Stimulated activated CD4-positive, alpha-beta T cell treated with anti-CD3 and anti-CD28 coated beads, TNF-alpha, amount 100 ng/mL, for 48 hours (primary cell): ENCODE measurements at places on chromosomes 12 and 14.

DNA sequence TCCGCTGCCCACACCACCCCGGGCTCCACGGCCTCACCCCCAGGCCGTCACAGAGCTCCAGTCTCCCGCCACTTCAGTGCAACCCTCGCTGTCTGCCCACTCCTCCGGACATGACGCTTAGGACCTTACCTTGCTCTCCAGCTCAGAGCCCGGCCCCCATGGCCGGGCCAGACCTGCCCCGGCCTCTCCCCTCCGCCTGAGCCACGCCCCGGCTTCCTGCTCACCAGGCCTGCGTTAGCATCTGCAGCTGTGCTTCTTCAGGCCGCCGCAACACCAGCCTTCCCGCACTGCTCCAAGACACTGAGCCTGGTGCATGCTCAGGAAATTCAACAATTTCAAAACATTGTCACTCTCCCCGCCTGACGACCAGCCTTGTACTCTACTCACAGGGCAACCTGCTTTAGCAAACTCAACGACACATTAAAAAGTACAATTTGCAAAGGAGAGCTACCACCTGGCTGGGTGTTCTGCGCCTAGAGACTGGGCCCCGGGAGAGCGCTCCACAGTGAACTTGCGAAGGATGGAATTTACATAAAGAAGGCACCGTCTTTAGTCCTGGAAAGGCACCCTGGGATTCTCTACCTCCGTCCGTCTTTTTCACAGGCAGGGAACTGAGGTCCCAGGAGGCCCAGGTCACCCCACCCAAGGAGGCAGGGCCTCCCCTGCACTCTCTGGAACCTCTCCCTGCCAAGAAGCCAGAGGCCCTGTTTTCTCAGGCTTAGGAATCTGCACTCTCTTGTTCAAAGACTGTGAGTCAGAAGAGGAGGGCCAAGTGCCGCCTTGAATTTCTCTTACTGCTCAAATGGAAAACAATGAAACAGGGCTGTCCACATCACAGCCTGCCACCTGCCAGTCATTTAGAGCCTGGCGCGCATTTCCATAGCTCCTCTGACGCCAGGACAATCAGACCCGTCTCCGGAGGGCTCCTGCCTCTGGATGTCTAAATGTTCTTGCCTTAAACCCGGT lies 51.3 kb downstream of the STX2 start:
- DNase-seq = no peak

DNA sequence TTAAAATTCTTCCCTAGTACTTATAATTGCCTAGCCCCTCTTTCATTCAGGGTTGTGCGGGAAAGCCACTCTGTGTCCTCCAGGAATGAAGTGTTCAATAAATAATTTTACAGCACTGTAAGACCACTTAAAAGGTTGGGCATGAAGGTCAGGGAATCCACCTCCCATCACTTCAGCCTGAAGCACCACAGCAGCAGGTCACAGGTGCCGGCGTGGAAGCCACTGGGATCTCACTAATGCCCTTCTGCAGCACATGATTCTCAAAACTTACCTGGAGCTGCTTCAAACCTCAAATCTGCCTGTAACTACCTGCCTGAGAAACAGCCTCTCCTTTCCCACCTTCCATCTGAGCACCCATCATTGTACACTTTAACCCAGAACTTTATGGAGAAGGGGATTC lies 159.5 kb downstream of the ANO4 start:
- no peak for DNase-seq

GRCh38 chr14:95133282-95133681 lies 24.0 kb downstream of the DICER1 start:
- no peak for DNase-seq

DNA sequence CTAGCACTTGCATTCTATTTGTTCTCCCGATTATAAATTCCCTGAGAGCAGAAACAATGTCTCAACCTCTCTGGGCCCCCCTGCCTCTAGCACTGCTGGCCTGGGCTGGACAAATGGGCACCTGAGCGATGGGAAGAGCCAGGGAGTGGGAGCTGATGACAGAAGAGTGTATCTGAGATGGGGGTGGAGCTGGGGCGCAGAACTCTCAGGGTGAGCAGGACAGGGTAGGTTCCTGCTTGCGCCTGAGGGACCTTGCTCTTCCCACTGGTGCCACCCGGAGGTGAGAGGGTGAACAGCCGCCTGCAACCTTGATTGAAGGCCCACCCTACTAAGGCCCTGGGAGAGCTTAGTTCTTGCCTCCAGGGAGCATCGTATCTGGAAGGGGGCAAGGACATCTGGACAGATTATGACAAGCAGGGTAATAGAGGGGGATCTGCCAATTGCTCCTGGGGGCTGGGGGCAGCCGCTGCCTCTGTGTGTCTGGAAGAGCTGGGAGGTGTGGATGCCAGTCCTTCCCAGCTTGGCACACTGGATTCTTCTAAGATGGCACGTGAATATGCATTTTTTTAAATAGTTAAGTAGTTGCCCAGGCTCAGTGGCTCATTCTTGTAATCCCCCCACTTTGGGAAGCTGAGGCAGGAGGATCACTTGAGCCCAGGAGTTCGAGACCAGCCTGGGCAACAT lies 43.0 kb upstream of the TSPAN9 start:
- DNase-seq = peak; percentile 23

- DNase-seq = no peak
These were observed 129.0 kb downstream of the RFLNA start for GRCh38 chr12:124423761-124424515.

DNA sequence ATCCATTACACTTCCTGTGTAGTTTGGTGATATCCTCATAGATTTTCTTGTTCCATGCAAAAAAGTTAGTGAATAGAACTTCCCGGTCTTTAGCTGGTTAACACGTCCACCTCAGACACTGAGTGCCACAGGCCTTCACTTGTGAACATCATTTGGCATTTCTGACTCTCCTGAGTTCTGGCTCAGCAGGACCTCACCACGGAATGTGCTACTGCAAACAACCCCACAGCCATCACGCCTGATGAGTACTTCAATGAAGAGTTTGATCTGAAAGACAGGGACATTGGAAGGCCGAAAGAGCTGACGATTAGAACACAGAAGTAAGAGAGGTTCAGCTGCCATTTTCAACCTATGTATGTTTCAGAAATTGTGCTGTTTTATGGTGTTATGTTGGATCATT lies 20.0 kb downstream of the C12orf76 start:
- DNase-seq = no peak

- no peak for DNase-seq
These were observed 86.1 kb downstream of the SYNE2 start for GRCh38 chr14:63939006-63939270.

- no peak for DNase-seq
These were observed 2.3 kb downstream of the KRT85 start for GRCh38 chr12:52364901-52365489.

DNA sequence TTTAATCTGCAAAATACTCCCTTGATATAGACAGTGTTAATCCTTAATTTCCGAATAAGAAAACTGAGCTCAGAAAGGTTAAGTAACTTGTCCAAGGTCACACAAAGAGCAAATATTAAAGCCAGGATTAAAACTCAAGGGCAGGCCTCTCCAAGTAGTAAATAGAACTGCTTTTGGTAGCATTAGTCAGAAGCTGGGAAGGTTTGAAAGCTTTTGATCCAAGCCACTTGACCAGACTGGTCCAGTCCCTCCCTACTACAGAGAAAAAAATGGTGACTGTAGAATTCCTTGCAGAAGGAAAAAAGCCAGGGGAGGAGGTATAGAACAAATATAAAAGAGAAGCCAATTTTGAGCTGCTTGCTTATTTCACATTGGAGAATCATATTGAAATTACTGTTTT lies 111.5 kb downstream of the NT5DC3 start:
- DNase-seq = no peak

DNA sequence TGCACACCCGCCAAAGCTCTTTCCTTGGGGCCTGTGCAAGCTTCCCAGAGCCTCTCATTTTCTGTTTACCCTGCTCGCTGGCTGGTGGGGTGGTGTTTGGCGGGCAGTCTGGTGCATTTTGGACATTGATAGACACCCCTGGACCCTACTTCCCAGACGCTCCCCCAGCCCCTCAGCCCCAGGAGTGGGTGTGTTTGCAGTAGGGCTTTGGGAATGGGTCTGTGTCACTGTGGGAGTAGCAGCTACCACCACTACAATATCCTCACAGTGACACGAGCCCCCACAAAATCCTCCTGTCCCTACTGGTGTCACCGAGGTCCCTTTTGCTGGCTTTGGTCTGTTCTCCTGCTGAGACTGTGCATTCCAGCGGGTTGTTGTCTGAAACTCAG lies 371.3 kb downstream of the TMEM121 start:
- DNase-seq = no peak

- no peak for DNase-seq
These were observed 458 bp upstream of the HOXC4 start for GRCh38 chr12:54053003-54053750.

DNA sequence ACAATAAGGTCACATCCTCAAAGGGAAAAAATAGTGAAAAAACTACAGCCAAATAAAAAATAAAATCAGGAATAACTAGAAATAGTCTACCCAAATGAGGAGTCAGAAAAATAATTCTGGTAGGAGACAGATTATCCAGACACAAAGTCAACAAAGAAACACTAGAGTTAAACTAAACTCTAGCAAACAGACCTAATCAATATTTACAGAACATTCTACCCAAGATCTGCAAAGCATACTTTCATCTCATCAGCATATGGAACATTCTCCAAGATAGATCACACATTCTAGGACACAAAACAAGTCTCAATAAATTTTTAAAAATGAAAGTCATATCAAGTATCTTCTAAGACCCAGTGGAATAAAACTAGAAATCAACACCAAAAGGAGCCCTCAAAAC lies 20.4 kb upstream of the TSPAN8 start:
- no peak for DNase-seq

DNA sequence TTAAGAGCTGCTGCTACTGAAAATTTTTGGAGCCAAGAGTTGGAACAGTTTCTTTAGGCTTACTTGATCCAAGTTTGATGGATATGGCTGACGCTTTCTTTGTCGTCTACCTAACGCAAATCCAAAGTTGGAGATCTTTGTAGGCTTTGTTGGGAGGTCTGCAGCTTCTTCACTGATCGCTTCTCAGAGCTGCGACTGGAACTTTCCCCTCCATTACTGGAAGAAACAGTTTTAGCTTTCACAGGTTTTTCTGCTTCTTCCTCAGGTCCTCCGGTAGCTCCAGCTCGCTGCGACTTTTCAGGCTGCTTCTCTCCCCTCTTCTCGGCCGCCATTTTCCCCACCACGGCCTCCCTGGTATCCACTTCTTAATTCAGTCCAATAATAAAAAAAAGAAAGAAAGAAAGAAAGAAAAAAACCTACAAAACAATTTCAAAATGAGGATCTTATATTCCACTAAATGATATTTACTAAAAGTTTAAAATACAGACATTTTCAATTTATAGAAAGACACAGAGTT lies 178.1 kb upstream of the HMGA2 start:
- no peak for DNase-seq

DNA sequence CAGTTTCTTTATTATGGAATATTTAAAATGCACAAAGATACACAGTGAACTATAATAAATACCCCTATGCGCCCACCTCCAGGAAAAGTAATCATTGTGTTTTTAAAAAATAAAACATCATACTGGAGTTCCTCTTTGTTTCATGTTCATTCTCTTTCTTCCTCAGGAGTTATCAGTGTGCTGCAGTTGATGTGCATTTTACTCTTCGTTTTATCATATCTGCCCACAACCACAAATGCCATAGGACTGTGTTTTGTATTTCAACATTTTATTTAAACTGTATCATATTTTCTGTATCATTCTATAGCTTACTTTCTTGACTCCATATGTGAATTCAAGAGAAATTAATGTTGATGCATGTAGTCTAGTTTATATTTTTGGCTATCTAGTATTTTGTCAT lies 53.9 kb downstream of the TSHR start:
- DNase-seq = no peak

DNA sequence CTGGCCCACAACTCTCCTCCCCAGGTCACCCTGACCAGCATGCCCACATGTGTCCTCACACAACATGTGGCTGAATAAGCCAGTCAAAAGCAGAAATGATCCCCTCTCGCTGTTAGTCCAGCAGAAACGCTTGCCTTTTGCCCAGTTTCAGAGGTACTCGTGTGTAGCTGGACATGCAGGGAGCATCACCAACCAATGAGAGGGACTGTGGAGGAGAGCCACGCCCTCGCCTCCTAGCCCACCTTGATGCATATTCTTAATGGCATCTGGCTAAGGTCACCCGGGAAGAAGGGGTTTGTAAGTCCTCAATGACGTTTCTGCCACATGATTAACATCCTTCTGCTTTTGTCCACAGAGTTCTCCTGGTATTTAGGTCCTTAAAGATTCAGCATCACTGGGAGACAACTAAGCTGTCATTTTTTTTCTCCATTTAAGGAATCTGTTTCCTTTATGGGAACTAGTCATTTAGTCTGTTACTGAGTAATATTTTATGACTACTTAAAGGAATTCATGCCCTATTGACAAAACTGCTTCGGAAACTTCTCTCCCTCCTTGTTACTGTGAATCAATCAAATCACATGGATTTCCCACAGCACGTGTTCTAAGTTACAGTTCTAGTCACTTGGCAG lies 134.0 kb downstream of the GCH1 start:
- DNase-seq = no peak

- DNase-seq = no peak
These were observed 12.1 kb downstream of the ZBTB39 start for GRCh38 chr12:56994231-56994746.

GRCh38 chr14:92473261-92473968 lies 40.2 kb upstream of the RIN3 start:
- no peak for DNase-seq

- no peak for DNase-seq
These were observed 227.7 kb upstream of the HMGA2 start for GRCh38 chr12:65596514-65597091.

GRCh38 chr14:91233936-91234790 lies 10.3 kb downstream of the GPR68 start:
- no peak for DNase-seq

- no peak for DNase-seq
These were observed 14.9 kb upstream of the SCAF11 start for GRCh38 chr12:46005151-46005797.

DNA sequence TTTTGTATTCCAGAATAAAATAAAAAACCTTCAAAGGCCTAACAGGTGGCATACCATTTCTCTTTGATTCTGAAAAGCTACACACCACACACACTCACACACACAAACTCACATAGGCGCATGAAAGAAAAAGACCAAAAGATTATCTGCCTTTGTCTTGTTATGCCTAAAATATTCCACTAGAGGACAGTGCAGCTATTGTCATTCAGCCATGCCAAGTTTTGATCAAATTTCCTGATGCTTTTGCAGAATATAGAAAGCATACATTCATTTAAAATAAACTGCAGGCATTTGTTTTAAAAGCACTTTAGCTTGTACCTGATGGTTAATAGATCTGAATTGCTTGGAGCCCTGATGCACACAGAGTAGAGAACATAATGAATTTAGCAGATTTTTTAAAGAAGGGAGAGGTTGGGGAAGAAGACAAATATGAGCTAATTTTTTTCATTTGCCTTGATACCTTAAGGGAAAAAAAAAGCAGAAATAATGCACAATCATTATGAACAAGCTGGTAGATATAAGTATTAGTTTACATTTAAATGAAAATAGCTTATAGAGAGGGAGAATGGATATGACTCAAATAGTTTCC lies 1766.9 kb upstream of the SEL1L start:
- DNase-seq = no peak
